Type B pancreatic cell (in vitro differentiated cells): ENCODE measurements at places on chromosomes 7 and 10. TPM values are rescaled to one million over a fixed set of nuclear protein-coding genes. Genes with fewer than 3 reads are reported as not detected.

GRCh38 chr7:84454174-84454959 lies 259.8 kb upstream of the SEMA3A start:
- no peaks in the 10 kb centered on the region for H3K36me3 ChIP-seq
- no peak overlapping the region for H3K4me3 ChIP-seq
- H3K27ac ChIP-seq: no peak overlapping the region
- H3K27me3 ChIP-seq: no peaks in the 10 kb centered on the region
- no peak for DNase-seq

- H3K4me3 ChIP-seq: no peak overlapping the region
- no peaks in the 10 kb centered on the region for H3K27me3 ChIP-seq
Observed at GRCh38 chr10:52256832-52257691, 57.0 kb upstream of the DKK1 start.

- H3K4me3 ChIP-seq: no peak overlapping the region
- no peaks in the 10 kb centered on the region for H3K36me3 ChIP-seq
- peaks cover 3% of the 10 kb centered on the region for H3K27me3 ChIP-seq
- no peak for DNase-seq
- H3K4me1 ChIP-seq: no peaks in the 10 kb centered on the region
Observed at GRCh38 chr10:22218448-22218847, 633 bp upstream of the EBLN1 start.

DNA sequence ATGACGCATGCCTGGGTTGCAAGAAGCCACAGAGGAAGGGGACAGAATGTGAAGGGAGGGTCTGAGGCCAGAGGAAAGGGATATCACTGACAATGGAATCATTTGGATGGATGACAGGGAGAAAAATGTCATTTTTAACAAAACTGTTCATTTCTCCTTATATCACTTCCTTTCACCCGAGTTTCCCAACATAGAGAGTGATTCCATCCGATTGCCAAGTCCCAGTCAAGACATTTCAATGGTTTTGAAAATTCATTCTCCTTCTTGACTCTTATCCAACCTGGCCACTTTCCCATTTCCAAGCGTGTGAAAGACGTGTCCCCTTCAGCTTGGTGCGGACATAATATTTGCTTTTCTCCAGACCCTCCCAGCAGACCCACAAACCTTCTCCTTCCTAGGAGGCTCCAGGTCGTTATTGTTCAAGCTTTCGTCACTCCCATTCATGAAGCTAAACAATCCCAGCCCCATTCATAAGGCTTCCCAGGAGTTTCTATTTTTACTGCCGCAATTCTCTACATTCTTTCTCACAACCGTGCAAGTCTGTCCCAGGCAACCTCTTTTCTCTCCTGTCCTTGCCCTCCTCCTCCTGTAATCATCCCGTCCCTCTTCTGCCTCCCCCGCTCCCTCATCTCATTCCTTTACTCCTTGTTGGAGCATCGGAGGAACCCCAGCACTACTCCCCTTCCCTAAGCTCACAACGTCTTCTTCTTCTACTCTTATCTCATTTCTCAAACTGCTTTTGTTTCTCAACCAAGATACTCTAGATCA lies 301.3 kb upstream of the KLF6 start:
- no peaks in the 10 kb centered on the region for H3K36me3 ChIP-seq
- no peak for DNase-seq
- H3K4me1 ChIP-seq: peaks cover 29% of the 10 kb centered on the region
- H3K27me3 ChIP-seq: no peaks in the 10 kb centered on the region
- H3K4me3 ChIP-seq: no peak overlapping the region

- H3K4me3 ChIP-seq: no peak overlapping the region
- no peak overlapping the region for H3K27ac ChIP-seq
- no peak for DNase-seq
- H3K4me1 ChIP-seq: no peaks in the 10 kb centered on the region
- H3K27me3 ChIP-seq: peaks cover 26% of the 10 kb centered on the region
Observed at GRCh38 chr10:128339753-128340152, 213.5 kb upstream of the MKI67 start.

GRCh38 chr10:115773832-115774231 lies 499.2 kb downstream of the GFRA1 start:
- H3K4me3 ChIP-seq: no peak overlapping the region
- H3K27ac ChIP-seq: no peak overlapping the region
- H3K36me3 ChIP-seq: no peaks in the 10 kb centered on the region
- DNase-seq: no peak

DNA sequence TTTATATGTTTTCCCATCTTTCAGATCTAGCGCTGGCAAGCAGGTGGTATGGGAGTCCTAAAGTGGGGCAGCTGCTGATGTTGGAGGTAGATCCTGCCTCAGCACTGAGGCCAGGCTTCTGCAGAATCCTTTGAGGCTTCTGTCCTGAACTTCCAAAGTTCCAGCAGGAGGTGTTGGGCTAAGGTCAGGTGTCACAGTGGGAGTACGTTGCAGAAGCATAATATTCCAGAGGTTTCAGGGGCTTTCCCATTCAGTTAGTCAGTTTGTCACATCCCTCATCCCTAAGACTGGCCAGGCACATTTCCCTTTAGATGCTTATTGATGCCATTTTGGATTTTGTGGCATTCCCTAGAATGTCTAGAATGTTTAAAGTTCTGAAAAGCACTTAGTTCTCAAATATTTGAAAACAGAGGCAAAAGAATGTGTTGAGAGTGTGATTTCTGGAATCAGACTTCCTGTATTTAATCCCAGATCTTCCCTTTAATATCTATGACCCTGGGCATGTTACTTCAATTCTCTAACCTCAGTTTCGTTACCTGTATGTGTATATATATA lies 319.1 kb upstream of the PHYHIPL start:
- H3K4me3 ChIP-seq: no peak overlapping the region
- H3K4me1 ChIP-seq: peaks cover 4% of the 10 kb centered on the region
- H3K27ac ChIP-seq: no peak overlapping the region
- no peak for DNase-seq
- no peaks in the 10 kb centered on the region for H3K27me3 ChIP-seq

DNA sequence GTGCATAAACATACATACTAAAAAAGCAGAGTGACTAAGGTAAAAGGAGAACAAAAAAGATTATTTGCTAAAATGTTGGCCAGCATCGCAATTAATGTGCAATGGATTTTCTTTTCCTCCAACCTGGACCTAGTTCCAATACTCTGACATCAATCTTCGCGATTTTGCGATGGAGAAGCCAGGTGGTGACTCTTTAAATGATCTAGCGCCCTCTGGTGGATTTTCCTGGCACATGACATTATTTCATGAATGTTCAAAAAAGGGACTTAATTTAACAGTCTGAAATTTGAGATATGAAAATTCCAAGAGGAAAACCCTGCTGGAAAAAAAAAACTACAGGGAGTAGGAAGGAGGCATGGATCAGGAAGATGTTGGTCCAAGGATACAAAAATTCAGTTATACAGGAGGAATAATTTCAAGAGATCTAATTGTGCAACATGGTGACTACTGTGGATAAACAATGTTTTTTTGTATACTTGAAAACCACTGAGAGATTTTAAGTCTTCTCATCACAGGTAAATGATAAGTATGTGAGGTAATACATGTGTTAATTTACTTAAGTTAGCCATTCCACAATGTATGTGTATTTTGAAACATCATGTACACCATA lies 4.3 kb upstream of the KCNMA1 start:
- no peak for DNase-seq
- peaks cover 49% of the 10 kb centered on the region for H3K27me3 ChIP-seq
- no peak overlapping the region for H3K4me3 ChIP-seq
- H3K4me1 ChIP-seq: peaks cover 11% of the 10 kb centered on the region
- H3K27ac ChIP-seq: no peak overlapping the region

DNA sequence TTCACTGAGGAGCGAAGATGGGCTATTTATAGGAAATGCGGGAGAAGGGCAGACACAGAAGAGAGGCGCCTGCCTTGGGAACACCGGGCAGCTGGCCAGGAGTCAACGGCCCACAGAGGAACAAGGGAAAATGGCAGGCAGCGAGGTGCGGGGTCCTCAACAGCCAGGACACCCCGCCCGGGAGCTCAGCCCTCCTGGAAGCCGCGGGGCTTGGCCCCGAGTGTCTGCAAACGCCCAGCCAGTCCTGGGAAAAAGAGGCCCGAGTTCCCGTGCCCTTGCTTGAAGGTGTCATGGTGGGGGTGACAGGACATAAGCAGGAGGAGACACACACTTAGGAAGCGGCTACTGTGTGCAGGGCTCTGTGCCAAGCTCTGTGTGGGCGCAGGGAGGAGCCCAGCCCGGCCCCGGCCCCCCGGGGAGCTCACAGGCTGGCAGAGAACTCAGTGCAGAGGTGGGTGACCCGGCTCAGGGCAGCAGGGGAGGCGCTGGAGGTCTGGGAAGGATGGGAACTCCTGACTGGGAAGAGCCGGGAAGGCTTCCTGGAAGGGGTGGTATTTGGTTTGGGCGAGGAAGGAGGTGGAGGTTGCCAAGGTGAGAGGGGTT lies 79.9 kb downstream of the ELFN1 start:
- H3K36me3 ChIP-seq: no peaks in the 10 kb centered on the region
- peaks cover 17% of the 10 kb centered on the region for H3K27me3 ChIP-seq
- no peak overlapping the region for H3K4me3 ChIP-seq

DNA sequence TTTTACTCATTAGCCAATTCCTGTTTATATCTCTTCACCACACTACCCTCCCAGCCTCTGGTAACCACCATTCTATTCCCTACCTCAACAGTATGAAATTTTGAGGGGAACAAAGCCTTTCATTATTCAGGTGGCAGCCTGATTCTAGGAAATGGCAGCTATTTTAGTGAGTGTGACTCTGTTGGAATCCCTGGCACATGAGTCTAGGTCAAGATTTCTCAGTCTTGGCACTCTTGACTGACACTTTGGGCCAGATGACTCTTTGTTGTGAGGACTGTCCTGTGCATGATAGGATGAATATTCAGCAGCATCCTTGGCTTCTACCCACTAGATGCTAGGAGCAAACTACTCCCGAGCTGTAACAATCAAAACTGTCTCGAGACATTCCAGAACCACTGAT lies 322.8 kb upstream of the PHYHIPL start:
- no peaks in the 10 kb centered on the region for H3K27me3 ChIP-seq
- peaks cover 4% of the 10 kb centered on the region for H3K4me1 ChIP-seq
- H3K27ac ChIP-seq: no peak overlapping the region
- no peaks in the 10 kb centered on the region for H3K36me3 ChIP-seq
- H3K4me3 ChIP-seq: no peak overlapping the region

DNA sequence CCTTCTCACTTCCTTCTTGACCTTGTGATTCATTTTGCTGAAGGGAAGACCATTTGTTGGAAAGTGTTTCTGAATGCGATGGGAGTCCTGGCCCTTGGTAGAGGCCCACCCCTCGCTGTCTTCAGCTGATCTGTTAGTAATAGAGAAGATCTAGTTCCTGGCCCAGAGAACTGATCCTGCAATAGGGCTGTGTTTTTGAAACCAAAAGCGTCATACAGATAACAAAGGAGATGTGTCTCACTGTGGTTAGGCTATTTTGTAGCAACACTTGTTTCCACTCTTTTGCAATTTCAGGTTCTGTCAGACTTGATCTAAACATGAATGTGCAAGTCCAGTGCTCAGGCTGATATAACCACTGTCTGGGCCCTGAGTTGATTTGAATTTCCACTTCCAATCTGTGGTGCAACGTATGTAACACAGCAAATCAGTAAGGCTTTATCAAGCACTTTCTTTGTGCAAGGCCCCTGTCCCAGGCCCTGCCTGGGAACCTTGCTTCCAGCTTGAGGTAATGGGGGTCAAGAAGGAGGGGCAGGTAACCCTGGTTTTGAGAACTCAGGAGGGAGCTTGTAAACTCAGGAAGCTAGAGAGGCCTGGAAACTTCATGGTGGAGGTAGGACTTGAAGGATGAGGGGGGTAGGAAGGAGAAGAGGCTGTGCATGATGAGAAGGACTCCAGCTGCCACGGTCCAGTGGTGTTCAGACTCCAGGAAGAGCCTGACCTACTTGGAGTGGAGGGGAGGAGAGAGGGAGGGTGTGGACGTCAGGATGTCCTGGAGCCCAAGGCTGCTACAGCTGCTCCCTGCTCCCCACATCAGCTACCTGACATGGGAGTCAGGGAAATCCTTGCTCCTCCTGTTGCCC lies 42.2 kb upstream of the SRGN start:
- H3K27me3 ChIP-seq: no peaks in the 10 kb centered on the region
- H3K4me1 ChIP-seq: no peaks in the 10 kb centered on the region
- H3K36me3 ChIP-seq: no peaks in the 10 kb centered on the region
- no peak overlapping the region for H3K27ac ChIP-seq
- H3K4me3 ChIP-seq: no peak overlapping the region

- H3K4me1 ChIP-seq: peaks cover 5% of the 10 kb centered on the region
- H3K36me3 ChIP-seq: no peaks in the 10 kb centered on the region
- no peak overlapping the region for H3K27ac ChIP-seq
- no peak for DNase-seq
Observed at GRCh38 chr7:103679151-103680132, 233.4 kb upstream of the SLC26A5 start.

GRCh38 chr10:1648648-1649047 lies 88.7 kb downstream of the ADARB2 start:
- H3K4me1 ChIP-seq: peaks cover 13% of the 10 kb centered on the region
- no peak overlapping the region for H3K4me3 ChIP-seq
- H3K36me3 ChIP-seq: no peaks in the 10 kb centered on the region
- H3K27me3 ChIP-seq: peaks cover 40% of the 10 kb centered on the region
- H3K27ac ChIP-seq: no peak overlapping the region

The TRPV5 gene
- not detected in 2 replicates for total RNA-seq

The PRKCQ gene
- 1.6 and 2.0 TPM in 2 replicates for total RNA-seq

The MRPL43 gene
- total RNA-seq: 69.7 and 74.2 TPM in 2 replicates

The ELN gene
- 8.8 TPM in 1 of 2 replicates, not detected in the other for total RNA-seq

The CC2D2B gene
- total RNA-seq: 0.24 and 0.34 TPM in 2 replicates

The GNAT3 gene
- total RNA-seq: 0.70 and 0.81 TPM in 2 replicates
